WERI-Rb-1 (cell line): ENCODE measurements at places on chromosomes 3 and 15.

- DNase-seq, result no peak
Observed at GRCh38 chr3:126208606-126209256, 28.3 kb upstream of the ALDH1L1 start.

DNA sequence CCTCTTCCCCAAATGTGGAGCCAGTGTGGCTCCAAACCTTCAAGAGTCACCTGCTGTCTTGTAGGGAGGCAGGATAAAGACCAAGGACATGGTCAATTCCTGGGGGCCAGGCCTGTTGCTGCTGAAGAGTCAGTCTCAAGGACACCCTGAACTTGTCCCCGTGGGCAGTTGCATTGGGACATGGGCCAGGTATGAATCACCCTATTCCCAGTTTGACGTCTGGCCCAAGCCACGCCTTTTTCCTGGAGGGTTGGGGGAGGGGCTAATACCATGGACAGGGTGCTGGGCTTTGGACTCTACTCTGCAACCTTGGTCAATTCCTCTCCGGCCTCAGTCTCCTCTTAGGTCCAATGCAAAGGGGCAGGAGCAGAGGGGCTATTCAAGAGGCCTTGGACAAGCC is 10.4 kb downstream of the ATP2B2 start:
- DNase-seq, result peak; percentile 23

- DNase-seq, result peak; percentile 51
Observed at GRCh38 chr3:182682263-182683241, 110.8 kb upstream of the ATP11B start.

GRCh38 chr15:70059476-70060213 is 38.1 kb downstream of the TLE3 start:
- DNase-seq, result no peak

DNA sequence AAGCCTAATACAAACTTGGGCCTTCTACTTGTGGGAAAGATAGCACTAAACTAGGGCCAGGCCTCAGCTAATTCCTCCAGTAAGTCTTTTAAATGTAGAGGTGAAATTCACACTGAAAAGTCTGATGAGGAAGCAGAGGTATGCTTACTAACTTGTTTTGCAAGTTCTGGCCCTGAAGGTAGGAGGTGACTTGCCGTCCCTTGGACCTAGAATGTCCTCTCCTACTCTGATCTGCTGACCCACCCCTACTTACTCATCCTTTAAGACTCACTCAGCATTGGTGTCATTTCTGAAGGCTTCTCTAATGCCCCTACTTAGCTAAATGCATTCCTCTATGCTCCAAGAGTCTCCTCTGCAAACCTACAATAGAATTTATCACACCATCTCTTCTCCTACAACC is 19.4 kb downstream of the RIOX2 start:
- DNase-seq, result no peak

GRCh38 chr3:150763841-150764483 is 993 bp upstream of the SIAH2 start:
- DNase-seq, result no peak

- DNase-seq, result no peak
Observed at GRCh38 chr3:99833617-99834205, 16.0 kb downstream of the CMSS1 start.

- DNase-seq, result no peak
Observed at GRCh38 chr15:49282366-49282765, 112.3 kb downstream of the GALK2 start.

DNA sequence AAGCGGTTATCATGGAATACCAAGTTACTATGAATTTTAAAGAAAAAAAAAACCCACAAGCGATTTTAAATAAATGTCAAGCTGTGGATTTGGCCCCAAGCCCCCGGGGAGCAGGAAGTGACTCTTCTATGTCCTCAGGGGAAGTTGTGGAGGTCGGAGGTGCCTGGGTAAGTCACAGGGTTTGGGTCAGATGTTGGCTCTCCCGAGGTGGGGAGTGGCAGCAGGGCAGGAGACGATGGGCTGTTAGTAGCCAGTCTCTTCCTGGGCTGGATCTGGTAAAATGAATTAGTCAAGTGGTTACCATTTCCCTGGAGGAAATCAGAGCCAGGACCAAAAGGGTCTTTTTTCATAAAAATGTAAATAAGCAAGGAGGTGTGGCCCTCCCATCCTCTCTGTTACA is 316.7 kb downstream of the TLE3 start:
- no peak for DNase-seq

- DNase-seq, result no peak
Observed at GRCh38 chr3:183503746-183504145, 51.8 kb downstream of the KLHL6 start.

GRCh38 chr3:128149650-128150049 is 3.6 kb upstream of the EEFSEC start:
- DNase-seq, result no peak

DNA sequence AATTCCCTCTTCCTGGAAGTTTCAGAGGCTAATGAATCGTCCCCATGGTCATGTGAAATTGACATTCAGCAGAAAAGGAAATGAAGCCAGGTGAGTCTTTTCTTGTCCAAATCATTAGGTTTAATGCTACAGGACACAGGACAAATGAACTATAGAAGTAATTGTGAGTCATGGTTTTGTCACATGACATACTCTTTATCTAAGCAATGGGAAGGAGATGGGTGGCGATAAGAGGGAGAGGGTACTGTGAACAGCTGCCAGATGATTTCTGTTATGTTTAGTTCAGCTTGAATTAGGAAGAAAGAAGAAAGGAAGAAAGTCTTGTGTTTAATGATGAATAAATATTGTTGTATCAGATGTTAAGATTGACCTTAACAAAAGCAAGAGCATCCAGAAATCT is 515.4 kb upstream of the ZNF717 start:
- DNase-seq, result no peak
